NCI-H524 (cell line): ENCODE measurements at places on chromosomes 1 and 21.
A peak's percentile ranks its signal among the peaks of the same experiment; 100 is the strongest.

DNA sequence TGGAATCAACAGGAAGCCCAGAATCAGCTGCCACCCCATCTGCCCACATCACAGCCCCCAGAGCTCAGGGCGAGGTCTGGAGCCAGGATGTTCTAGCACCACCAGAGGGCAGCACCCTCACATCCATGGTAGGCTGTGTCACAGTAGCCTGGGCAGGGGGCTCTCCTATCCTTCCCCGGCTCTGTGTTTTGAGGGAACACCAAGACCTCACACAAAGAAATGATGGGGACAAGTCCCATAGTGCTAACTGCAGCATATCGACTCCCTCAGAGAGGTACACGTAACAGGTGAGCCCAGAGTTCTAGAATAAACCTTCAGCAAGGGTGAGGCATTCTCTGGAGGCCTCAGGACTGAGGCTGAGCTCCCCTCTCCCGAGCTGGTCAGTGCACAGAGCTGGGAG lies 2.3 kb upstream of the KCNC4 start:
- peak; percentile 76 for DNase-seq

GRCh38 chr1:43541141-43541540 lies 10.5 kb downstream of the PTPRF start:
- DNase-seq = no peak

- DNase-seq = no peak
Observed at GRCh38 chr21:40335704-40336103, 468.5 kb downstream of the PCP4 start.

DNA sequence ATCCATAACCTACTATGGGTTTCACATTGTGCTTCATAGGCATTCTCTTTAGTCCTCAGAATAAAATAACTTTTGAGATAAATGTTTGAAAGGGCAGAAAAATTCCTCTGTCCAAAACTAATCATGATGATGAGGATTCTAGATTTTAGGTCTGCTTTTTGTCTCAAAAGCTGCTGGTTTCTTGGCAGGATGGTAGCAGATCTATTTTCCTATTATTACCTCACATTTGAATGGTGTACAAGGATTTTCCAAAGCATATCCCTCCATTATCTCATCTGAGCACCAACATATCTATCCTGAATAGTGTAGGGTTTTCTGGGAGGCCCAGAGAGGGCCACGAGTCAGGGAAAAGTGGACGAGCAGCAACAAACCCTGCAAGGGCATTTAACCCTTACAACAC lies 201.9 kb downstream of the PLPP3 start:
- no peak for DNase-seq

DNA sequence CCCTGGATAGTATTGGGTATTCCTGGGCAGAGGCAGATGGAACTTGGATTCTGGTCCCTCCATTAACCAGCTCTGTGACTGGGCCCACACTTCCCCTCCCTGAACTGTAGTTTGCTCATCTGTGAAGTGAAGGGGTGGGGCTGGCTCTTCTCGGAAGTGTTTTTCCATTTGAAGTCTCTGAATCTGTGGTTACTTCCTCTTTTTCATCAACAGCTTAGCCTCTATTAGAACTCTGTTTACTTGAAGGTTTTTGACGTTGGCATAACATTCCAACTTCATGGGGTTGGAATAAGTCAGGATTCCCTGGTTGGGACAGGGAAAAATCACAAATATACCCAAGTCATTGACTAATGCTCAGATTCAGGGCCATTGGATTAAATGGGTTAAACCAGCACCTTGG lies 3.6 kb downstream of the KIAA0040 start:
- no peak for DNase-seq

DNA sequence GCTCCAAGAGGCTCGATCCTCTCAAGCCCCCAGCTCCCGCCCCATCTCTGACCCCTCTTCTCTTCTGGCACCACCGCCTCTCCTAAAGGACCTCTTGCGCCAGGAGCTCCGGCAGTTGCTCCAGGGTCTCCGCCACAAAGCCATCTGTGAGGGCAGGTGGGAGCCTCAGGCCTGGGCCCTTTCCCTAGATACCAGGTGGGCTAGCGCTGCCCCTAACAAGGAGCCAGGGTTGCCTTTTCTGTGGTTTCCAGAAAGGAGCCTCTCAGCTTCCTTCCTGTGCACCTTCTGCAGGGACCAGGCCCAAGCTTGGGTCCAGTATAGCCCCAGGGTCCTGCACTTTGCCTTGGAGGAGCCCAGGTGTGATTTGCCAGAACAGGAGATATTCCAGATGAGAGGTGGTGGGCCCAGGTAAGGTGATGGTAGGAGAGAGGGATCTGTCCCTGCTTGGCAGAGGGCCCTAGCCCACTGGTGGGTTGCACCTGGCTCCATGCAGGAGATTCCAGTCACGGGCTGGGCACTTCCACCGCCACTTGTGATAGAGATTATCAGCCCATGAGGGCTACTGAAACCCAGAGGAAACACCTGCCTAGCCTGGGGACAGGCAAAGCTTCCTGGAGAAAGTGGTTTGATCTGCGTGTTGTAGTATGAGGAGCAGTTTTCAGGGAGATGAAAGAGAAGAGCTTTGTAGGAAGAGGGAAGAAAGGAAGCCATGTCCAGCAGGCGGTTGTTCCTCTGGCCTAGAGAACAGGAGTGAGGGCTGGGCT lies 1.0 kb downstream of the CCDC24 start:
- DNase-seq = no peak

- DNase-seq = no peak
Observed at GRCh38 chr1:247173431-247173830, 1.6 kb upstream of the ZNF124 start.

GRCh38 chr1:55519937-55520683 lies 304.9 kb upstream of the USP24 start:
- peak; percentile 91 for DNase-seq

- no peak for DNase-seq
Observed at GRCh38 chr1:208542309-208542708, 298.1 kb upstream of the PLXNA2 start.
